Hindlimb muscle (tissue), 1 donor: ENCODE measurements at places on chromosomes 7 and 10.

- peak; percentile 20 for DNase-seq
Measured at GRCh38 chr10:34816085-34816496, 995 bp upstream of the PARD3 start.

GRCh38 chr10:113616244-113617074 is 47.4 kb downstream of the NRAP start:
- DNase-seq = peak; percentile 12

DNA sequence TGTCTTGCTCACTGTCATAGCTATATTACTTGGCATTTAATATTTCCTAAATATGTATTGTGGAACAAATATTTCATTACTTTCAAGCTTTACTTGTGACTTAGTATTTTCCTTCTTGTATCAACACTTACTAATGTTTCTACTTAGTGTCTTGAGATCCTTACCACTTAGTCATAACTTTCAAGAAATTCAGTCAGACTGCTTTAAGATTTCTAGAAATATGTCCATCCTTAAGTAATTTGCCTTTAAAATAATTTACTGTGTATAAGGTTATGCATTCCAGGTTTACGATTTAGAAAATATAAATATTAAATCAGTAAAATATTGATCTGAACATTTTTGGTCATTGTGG is 87.3 kb upstream of the CSTF2T start:
- DNase-seq = no peak

GRCh38 chr10:34769899-34770298 is 45.2 kb downstream of the PARD3 start:
- no peak for DNase-seq

GRCh38 chr7:142626420-142627035 is 122.7 kb upstream of the PRSS1 start:
- DNase-seq = no peak

DNA sequence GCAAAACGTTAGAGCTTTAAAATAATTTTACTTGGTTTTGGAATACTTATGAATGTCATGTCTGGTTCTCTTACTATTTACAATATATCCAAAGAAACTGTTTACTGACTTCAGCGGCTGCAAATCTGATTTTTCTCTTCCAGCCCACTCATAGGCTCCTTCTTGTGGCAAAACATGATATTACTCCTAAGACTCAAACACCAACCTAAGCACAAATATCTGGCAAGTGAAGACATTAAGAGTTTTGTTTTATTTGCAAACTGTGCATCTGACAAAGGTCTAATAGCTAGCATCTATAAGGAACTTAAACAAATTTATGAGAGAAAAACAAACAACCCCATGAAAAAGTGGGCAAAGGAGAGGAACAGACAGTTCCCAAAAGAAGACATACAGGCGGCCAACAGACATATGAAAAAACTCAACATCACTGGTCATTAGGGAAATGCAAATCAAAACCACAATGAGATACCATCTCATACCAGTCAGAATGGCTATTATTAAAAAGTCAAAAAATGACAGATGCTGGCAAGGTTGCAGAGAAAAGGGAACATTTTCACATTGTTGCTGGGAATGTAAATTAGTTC is 20.3 kb upstream of the GJC3 start:
- DNase-seq = no peak

- DNase-seq = peak; percentile 44
Measured at GRCh38 chr10:61904733-61905725, 3.5 kb downstream of the ARID5B start.

DNA sequence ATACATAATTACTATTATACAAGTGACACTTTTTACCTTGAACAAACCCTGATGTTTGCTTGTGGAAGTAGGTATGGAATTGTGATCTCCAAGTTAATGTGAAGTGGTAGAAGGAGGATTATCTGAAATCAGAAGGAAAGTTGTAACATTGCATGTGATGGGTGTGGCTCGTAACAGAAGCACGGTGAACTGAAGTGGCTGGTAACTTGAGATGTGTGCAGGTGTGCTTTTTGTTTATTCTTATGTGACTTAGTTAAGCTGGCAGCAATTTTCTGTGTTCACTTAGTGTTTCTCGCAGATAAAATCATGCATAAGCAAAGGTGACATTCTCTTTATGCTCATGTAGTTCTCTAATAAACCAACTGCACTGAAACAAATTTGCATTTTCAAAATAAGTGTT is 82.3 kb downstream of the ZEB1 start:
- DNase-seq = no peak

- no peak for DNase-seq
Measured at GRCh38 chr10:129891806-129892205, 72.3 kb downstream of the EBF3 start.

- DNase-seq = no peak
Measured at GRCh38 chr7:7832518-7832917, 114.1 kb upstream of the RPA3 start.

GRCh38 chr10:84375011-84375410 is 46.6 kb downstream of the CCSER2 start:
- peak; percentile 33 for DNase-seq

DNA sequence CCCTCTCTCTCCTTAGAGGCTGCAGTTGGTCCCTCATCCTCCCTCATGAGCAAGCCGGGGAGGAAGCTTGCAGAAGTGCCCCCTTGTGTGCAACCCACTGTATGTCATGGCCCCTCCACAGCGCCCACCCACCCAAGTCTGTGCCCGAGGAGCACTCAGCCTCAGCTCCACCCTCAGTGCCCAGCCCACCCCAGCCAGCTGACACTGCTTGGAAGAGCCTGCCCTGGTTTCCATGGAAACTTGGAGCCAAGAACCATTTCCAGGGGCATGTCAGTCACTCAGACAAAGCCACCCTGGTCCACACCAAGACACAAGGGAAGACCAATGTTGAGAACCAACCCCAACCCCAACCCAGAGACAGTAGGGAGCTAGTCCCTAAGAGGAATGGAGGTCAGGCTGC is 79.5 kb downstream of the PAX2 start:
- DNase-seq = no peak

GRCh38 chr10:79414714-79415113 is 30.7 kb downstream of the ZCCHC24 start:
- DNase-seq = no peak

GRCh38 chr7:50056131-50056530 is 36.9 kb downstream of the ZPBP start:
- DNase-seq = no peak

- DNase-seq = no peak
Measured at GRCh38 chr7:155571581-155572345, 25.4 kb upstream of the CNPY1 start.

GRCh38 chr10:124827474-124827873 is 25.9 kb downstream of the ABRAXAS2 start:
- DNase-seq = peak; percentile 8

- no peak for DNase-seq
Measured at GRCh38 chr7:22895140-22895827, 72.6 kb upstream of the TOMM7 start.

GRCh38 chr7:68833422-68833821 is 764.9 kb upstream of the AUTS2 start:
- peak; percentile 56 for DNase-seq

GRCh38 chr10:75236178-75236825 is 545 bp upstream of the COMTD1 start:
- no peak for DNase-seq

DNA sequence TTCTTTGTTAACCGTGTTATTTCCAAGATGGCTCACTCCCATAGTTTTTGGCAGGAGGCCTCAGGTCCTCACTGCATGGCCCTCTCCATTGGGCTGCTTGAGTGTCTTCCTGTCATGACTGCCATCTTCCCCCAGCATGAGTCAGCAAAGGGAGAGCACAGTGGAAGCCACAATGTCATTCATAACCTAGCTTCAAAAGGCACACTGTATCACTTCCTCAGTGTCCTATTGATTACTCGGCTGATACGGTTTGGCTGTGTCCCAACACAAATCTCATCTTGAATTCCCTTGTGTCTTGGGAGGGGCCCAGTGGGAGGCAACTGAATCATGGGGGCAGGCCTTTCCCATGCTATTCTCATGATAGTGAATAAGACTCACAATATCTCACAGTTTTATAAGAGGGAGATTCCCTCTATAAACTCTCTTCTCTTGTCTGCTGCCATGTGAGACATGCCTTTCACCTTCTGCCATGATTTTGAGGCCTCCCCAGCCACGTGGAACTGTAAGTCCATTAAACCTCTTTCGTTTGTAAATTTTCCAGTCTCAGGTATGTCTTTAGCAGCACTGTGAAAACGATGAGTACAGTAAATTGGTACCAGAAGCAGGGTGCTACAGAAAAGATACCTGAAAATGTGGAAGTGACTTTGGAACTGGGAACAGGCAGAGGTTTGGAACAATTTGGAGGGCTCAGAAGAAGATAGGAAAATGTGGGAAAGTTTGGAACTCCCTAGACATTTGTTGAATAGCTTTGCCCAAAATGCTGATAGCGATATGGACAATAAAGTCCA is 106.5 kb downstream of the PRLHR start:
- no peak for DNase-seq

DNA sequence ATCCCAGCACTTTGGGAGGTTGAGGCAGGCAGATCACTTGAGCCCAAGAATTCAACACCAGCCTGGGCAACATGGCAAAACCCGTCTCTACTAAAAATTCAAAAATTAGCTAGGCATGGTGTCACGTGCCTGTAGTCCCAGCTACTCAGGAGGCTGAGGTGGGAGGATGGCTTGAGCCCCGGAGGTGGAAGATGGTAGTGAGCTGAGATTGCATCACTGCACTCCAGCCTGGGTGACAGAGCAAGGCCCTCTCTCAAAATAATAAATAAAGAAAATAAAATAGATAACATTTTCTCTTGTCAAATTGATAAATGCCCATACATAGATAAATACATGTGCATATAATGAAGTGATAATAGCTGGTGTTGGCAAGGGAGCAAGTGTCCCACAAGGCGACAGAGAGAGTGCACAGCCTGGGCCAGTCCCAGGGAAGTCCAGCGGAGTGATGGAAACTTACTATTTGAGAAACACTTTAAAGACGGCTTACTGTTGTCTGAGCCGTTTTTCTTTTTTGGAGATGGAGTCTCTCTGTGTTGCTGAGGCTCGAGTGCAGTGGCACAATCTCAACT is 33.4 kb upstream of the DLG5 start:
- DNase-seq = no peak

DNA sequence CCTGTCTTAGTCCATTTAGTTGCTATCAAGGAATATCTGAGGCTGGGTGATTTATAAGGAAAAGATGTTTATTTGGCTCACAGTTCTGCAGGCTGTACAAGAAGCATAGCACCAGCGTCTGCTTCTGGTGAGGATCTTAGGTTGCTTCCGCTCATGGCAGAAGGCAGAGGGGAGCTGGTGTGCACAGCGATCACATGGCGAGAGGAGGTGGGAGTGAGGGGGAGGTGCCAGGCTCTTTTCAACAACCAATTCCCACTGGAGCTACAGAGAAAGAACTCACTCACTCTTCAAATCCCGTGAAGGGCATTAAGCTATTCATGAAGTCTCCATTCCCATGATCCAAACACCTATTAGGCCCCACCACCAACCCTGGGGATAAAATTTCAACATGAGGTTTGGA is 371.6 kb downstream of the SH2D4B start:
- DNase-seq = no peak

DNA sequence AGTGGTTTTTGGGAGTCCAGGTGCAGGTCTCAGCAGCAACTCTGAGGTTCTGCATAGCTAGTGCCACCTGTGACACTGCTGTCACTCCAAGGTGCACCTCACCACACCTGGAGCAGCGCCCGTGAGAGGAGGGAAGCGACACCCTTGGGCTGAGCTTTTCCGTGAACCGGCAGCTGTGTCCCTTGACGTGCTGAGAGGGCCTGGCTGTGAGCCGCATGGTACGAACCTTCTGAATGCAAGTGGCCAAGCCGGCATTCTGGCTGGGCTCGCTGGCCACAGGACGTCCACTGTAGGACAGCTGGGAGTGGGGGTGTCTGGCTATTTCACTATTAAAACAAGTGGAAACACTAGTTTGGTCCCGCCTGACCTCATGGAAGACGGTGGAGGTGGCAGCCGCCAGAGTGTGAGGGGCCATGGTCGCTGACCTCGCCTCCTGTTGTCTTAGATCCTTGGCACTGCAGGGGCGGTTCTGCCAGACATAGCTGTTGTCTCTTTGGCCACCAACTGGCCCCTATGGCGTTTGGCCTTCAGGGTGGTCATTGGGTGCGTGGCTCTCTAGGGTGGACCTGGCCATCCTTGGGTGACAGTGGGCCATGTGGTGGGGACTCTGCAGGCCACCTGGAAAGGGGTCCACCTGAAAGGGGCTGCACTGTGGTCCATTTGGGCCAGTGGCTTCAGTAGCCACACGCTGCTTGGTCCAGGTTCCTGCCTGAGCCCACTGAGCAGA is 12.9 kb downstream of the INPP5A start:
- DNase-seq = no peak

DNA sequence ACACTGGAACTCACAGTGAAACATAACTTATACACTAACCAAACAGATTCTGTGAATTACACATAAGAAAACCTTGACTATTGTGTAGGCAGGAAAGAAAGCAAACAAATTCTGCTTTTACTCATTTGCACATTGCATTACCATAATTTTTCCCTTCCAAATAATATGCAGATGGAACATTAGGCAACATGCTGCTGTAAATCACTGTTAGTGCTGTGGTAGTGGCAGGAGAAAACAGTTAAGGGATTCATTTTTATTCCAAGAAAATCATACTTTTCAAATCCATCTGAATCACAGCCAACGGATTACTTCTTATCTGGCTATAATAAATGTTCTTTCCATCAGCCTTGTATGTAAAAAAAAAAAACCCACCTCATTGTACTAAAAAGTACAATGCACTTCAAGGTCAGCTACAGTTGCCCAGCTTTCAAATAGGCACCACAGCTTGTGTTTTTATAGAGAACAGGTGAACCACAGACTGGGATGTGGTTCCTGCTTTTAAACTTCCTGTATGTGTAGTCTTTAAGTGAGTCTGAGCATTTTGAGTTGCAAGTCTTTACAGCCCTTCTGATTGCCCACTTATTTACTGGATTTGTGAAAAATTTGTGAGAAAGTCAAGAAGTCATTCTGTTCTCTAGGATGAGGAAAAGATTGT is 590.0 kb upstream of the SEMA3D start:
- DNase-seq = peak; percentile 36

DNA sequence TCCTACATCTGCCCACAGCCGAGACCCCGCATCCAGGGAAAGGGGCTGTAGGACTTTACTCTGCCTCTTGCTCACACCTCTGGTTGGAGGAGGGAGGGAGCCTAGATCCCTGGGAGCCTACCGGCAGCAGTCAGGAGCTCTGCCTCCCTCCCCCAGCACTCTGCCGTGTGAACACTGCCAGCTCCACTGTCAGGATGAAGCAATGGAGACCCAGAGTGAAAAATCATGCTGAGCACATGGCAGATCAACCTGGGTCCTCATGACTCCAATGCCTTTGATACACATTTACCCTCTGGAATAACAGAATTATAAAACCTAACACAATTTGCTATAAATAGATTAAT is 477.7 kb downstream of the TNS3 start:
- DNase-seq = no peak
